ENCODE measurements at places on chromosomes 12 and 14.

DNA sequence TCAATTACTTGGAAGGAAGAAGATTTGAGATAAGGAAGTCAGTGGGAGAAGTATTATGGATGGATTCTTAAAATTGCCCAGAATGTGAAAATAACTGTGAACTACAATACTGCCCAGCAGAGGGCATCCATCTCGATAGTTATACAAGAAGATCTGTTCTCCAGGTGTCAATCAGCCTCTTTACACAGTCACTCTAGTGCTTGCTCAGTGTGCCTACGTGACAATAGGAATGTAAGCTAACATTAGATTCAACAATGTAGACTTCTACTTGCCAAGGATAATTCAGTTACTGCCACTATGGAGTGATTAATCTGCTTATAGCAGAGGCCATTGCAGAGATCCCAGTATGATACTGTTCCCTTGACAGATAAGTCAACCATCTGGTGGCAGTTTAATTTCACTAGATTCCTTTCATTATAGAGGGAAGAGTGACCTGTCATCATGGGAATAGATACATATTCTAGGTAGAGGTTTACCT lies 10.6 kb upstream of the MAP4K5 start:
- peak; percentile 46 for DNase-seq

GRCh38 chr14:102182190-102182589 lies 42.5 kb downstream of the WDR20 start:
- no peak for DNase-seq

DNA sequence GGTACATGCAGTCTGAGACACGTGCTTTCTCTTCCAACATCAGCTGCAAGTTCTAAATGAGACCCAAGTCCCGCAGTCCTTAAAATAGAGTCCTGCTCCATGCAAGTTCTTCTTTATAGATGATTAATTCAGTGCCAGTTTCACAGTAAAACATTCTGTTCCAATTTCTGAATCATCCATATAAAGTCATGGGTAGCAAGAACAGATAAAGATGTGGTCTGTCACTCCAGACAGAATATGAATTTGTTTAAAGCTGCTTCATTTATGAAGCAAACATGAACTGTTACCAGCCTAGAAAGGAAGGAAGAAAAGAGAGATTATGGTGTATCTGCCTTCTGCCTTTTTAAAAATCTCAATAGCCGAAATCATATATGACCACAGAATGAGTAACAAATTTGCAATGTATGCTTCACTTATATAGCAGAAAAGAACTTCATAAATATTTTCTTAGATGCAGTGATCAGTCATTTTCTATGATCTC lies 83.3 kb downstream of the KITLG start:
- DNase-seq = no peak

- DNase-seq = no peak
Observed at GRCh38 chr14:101075801-101076413, 172.4 kb upstream of the RTL1 start.

DNA sequence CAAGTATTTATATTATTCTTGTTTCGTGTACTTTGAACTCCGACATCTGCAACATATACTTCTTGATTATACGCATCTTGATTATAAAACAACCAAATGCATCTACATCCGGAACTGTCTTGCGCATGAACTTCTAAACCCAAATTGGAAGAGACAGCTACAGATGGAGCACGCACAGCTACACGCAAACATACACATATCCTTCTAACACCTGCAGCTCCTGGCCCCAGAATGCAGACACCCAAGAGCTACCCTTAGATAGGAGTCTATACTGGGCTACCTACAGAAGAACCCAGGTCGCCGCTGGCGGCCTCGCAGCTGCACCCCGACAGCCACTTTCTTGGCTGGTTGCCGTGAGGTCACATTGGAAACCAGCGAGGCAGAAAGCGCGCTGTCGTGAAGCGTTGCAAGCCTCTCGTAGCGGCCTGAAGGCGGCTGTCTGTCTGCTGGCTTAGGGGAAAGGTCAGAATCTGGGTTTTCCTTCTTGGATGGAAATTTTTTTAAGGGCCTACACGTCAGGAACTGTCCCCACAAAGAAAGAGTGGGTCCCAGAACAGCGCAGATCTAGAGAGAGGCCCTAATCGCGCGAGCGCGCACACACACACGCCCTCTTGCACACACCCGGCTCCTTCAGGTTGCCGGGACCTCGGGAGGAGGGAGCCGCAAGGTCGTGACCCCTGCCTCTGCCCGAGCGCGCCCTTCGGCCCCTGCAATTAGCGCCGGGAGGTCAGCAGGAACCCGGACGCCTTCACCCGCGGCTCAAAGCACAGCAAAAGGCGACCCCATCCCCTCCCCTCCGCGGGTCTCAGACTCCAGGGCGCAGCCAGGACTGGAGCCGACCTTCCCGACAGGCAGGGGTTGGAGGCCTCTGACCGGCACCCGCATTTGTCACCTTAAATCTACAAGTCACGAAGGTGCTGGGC lies 17.0 kb downstream of the TBX3 start:
- DNase-seq = no peak

DNA sequence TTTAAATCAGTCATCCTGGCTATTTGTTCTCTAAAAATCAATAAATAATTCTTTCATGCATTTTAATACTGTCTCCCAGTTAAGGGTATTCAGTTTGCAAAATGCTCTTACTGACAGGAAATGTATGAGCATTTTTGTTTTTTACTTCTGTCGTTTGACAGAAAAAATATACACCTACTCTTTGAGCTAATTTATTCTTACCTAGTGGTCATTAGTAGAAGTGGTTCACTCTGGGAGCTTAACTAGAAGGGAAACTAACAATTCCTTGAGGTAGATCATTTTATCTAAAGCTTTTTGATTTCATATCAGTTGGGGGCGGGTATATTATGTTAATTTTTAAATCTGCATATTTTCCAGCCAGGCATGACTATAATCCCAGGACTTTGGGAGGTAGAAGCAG lies 33.8 kb upstream of the PAPLN start:
- DNase-seq = no peak

- no peak for DNase-seq
Observed at GRCh38 chr14:25933731-25934130, 664.1 kb downstream of the NOVA1 start.

GRCh38 chr12:52052468-52053186 lies 1.4 kb downstream of the NR4A1 start:
- no peak for DNase-seq

DNA sequence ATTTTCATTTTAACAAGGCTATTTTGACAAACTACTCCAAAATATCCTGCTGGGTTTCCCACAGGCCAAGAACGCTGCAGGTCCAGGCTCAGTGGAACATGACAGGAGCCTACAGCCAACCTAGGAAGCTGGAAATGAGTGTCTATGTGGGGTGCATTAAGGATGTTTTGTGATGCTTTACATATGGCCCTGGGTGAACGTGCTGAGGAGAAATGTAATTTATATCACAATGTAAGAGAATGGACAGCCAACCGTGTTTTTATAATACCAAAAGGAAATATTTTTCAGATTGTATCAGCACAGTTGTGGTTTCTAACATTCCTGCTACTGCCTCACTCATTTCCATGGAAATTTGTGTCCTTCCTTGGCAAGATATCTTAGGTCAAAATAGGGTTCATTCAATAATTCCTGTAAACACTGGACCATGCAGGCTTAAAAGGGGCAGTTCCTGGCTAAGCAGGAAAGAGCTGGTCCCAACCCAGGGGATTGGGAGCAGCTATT lies 51.5 kb downstream of the ST8SIA1 start:
- DNase-seq = no peak

GRCh38 chr12:131754184-131754583 lies 43.3 kb downstream of the SFSWAP start:
- no peak for DNase-seq

GRCh38 chr12:15880721-15881120 lies 1.5 kb upstream of the STRAP start:
- peak; percentile 27 for DNase-seq

GRCh38 chr12:3604748-3605586 lies 114.0 kb downstream of the PRMT8 start:
- DNase-seq = peak; percentile 84

DNA sequence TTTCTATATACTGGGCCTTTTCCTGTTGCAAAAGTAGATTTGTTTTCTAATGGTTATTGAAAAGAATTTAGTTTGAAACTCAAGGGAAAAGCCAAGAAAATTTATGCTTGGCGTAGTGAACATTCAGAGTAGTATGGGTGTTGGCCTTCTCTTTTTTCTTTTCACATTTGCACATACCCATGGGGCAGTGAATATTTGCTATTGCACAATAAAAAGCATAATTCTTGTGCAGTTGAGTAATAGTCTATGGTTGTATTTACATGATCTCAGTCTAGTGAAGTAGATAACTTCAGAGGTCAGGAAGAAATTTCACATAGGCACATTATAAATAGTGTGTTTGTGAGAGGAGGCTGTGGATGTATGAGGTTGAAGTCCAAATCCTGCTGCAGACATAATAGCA lies 158.1 kb downstream of the FLRT2 start:
- no peak for DNase-seq

DNA sequence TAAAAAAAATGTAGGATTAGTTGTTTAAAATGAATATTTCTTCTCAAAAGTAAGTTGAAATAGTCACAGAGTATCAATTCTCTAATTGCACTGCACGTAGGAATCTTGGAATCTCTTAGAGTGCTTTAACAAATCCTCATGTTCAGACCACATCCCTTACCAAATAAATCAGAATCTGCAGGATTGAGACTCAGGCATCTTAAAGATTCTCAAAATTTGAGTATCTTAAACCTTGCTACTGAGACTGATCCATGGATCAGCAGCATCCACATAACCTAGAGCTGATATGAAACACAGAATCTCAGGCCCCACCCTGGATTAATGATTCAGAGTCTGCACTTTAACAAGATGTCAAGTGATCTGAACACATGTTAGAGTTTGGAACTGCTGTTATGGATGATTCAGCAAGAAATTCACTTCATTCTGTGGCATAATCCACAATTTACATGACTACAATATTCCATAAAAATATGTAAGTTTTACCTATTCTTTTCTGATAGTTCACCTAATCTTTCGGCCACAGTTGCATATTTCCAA lies 58.7 kb downstream of the ADAMTS20 start:
- DNase-seq = no peak

DNA sequence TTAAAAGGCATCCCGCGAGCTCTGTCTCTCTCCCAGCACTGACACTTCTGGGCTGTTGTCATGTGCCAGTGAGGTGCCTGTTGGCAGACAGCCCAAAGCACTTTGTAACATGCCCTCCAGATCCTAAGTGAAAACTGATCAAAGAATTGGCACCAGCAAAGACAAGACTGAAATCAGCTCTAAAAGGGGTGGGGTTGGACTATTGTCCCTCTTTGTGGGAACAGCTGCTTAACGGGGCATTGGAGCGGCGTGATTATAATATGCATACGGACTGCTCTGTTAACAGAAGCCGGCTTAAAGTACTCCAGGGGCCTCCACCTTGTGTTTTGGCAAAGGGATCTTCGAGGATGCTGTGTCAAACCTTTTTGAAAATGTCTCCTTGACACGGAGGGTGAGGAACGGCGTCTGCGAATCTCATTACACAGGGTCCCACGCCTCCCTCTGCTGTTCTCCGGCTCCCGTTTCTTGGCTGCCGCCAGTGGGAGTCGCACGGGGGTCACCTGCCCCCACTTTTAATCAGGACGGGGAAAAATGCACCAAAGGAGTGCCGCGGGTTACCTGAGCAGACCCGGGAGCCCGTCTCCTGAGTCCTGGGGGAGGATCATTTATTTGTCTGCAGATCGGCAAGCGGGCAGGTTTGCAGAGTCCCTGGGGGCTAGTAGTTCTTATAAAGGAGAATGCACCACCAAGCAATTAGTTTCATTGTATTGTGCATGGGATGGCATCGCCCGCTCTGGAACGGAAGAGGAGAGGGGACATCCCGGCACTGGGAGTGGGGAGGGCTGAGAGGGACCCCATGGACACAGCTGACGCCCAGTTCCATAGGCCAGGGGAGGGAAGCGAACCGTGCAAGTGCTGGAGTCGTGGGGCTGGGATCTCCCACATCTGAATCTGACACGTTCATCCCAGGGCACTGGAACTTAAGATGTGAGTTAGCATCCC lies 44.3 kb downstream of the SPRING1 start:
- DNase-seq = peak; percentile 58

DNA sequence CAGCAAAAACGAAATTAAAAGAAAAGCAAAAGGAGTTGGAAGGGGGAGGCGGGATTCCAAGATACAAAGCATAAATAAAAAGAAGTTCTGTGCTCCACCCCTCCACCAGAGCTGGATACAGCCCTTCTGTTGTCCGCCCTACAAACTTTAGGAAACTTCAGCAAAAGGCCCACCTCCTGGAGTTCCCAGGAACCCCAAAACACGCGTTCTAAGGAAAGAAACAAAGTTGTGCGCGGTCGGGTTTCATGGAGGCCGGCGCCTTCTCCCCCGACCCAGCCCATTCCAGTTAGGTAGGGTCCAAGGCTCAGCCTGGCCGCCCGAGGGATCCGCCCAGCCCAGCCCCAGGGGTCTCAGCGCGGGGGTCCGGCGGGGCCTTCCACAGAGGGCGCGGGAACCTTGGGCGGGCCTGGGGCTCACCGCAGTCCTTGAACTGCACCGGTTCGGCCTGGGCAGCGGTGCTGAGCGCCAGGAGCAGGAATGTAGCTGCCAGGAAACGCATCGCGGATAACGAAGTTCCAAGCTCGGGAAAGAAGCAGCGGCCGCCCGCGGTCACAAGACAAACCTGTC lies at the start of gene NPC2:
TSS of gene NPC2 (minus strand) at position 530 of the 567 bp plus-strand sequence. CDS start at position 499, 31 bp downstream.
- no peak for DNase-seq

DNA sequence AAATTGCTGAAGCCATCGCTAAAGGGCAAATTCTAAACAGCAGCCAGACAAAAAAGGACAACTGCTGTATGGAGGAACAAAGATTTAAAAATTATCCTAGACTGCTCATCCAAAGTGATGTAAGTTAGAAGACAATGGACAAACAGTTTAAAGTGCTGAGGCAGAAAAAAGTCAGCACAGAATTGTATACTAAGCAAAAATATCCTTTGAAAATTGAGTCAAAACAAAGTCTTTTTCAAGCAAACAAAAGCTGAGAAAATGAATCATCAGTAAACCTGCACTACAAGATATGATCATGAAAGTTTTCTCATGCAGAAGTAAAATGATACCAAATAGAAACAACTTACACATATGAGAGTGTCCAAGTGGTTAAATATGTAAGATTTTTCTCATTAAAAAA lies 43.6 kb downstream of the EML5 start:
- no peak for DNase-seq

DNA sequence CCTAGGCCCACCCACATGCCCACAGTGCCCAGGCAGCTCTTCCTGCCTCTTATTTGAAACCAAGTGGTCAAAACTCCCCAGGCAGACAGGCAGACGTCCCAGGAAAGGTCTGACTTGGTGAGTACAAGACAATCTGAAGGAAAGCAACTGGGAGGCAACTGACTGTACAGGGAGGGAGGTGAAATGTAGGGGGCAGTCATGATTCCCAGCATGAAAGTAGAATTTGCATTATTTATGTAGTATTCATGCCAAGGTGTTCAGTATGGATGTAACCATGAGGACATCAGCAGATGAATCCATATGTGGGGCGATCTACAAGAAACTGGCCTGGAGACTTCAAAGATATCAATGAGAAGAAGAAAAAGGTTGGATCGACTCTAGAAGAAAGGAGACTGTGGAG lies 46.1 kb downstream of the SLC24A4 start:
- DNase-seq = no peak

All from NCI-H1092 (cell line).